GM10248 (cell line): ENCODE measurements at places on chromosomes 7 and 10.

DNA sequence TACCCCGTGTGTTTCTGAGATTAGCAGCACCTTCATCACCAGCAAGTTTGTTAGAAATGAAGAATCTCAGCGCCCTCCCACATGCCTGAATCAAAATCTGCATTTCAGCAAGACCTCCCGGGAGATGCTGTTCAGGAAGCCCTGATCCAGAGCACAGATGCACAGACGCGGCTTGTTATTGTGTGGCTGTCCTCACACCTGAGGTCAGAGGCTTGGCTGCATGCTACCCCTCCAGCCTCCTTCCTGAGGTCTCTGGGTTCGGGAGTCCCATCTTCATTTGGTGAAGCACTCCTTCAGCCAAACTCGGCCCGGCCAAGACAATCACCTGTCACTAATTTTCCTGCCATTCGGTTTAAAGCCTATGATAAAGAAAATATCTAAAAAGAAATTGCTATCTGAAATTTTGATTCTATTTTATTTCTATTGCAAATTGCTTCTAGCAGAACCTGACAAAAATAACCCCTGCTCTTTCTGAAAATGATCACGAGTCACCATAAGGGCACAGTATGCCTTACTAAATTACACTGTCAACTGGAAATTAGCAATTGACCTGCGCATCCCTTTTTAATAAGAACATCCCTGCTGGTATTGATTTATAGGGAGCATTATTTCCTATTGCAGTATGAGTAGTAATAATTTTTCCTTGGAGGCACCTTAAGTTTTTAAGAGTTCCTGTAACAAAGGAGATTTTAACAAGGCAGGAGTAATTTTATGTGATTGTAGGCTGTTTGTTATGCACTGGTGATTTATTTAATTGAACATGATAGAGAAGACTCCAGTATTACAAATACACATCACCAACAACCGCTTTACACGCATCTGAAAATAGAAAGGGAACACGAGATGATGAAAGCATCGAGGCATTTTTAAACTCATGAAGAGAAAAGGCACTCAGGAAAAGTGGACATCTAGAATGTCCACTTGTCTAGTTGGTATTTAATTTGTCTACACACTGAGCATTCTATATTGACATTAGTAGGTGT is 49.5 kb downstream of the VSTM2A start:
- no peak for DNase-seq

DNA sequence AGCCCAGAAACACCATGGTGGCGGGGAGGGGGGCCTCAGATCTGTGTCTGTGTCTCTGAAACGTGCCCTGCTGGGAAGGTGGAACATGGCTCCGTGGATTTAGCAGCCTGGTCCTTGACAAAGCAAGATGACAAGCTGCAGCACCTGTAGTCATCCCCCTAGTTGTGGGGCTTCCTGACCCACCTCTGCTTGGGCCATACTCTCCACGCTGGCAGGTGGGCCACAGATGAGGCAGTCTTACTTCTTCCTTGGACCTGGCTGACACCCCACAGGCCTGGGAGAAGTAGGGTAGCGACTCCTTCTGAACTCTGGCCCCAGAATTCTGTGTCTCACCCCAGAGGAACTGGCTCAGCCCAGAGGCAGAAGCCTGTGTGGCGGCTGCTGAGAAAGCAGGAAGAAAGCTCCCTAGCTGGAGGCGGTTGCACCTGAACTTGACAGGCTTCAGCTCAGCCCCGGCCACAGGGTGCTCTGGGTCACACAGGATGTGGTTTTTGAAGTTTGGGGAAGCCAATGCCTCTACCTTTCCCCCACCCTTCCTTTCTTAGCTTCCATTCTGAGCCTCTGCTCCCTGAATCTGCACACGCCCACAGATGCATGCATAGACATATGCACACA is 113.9 kb downstream of the ABLIM1 start:
- DNase-seq = peak; percentile 80

DNA sequence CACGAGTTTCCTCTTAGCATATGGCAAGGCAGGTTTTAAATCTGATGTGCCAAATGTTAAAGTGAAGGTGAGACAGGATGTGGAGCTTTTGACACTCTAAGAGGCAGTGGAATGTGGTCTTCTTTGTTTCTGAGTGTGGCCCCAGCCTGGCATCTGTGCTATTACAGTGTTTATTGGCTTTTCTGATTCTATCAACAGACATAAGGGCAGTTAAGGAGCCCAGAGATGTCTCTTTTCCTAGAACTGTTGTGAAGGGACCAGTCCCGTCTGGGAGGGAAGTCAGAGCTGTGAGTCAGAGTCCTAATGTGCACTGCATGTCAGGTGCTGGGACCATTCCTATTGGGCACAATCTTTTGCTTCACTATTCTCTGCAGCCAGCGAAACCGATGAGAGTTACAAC is 32.5 kb downstream of the TRUB1 start:
- no peak for DNase-seq

GRCh38 chr10:67306588-67307205 is 380.9 kb downstream of the LRRTM3 start:
- peak; percentile 15 for DNase-seq

GRCh38 chr7:3575753-3576531 is 274.9 kb downstream of the SDK1 start:
- DNase-seq = no peak

DNA sequence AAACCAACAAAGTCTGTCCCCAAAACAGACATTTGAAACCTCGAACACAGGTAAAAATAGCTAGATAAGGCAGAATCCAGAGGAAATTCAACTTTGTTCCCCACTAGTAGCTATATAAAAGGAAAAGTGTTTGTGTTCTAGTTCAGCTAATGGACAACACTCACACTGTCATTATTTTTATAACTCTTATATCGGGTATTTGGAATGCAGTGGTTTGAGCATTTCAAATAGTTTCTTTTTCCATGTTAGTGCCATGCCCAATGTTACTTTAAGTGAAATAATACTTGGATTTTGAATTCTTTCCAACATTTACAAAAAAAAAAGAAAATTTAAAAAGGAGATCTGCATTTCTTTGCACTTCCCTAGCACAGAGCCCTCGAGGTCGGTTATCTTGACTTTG is 213.6 kb downstream of the DOCK4 start:
- no peak for DNase-seq

- no peak for DNase-seq
Measured at GRCh38 chr7:12401538-12402364, 1.9 kb downstream of the VWDE start.

- no peak for DNase-seq
Measured at GRCh38 chr10:130998046-130998435, 313.5 kb downstream of the TCERG1L start.

DNA sequence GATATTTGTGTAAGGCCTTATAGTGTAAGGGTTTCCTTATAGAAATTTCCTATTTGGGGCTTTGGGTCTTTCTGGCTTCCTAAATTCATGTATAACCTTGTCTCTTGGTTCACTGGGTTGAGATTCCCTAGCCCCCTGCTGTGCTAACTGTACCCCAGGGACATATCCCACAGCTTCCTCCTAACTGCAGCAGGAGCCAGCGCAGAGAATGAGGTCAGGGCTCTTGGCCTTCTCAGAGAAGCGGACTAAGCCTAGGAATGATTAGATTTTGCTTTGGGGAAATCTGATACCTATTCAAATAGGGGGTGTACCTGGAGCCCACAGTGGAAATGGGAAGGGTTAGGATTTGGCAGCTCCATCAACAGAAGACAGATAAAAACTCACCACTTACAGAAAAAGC is 138.1 kb upstream of the EFCAB10 start:
- DNase-seq = no peak

DNA sequence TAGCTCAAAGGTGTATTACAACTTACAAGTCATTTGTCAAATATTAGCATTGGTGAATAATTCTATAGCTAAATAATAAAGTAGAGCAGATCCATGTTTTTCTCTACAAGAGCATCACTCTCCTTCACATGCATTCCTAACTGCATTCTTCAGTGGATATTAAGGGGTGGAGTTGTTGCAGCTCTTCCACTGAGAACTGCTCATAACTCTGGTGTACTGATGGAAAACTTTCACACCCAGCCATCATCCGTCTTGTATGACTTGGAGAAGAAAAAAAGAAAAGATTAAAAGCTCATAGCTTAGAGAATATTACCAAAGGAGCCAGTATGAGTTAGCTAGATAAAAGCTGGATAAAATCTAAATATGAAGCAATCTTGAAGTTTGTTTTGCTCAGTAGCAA is 10.2 kb upstream of the FAM13C start:
- no peak for DNase-seq

GRCh38 chr10:61669161-61669725 is 6.5 kb downstream of the CABCOCO1 start:
- DNase-seq = no peak

DNA sequence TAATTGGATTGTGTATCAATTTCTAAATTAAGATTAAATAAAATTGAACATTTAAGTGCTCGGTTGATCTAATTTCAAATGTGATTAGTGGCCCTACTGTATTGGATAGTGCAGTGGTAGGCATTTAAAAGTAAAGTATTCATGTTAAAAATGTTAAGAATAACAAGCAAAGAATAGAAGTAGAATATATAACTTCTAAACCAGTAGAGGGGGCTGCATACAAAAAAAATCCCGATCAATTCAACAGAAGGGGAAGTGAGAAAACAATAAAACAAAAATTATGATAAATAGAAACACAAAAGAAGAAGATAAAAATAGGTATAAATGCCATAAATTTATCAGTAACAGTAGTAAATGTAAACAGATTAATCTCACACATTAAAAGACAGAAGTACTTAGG is 24.9 kb upstream of the WDFY4 start:
- peak; percentile 48 for DNase-seq

GRCh38 chr10:14489522-14490177 is 158.9 kb upstream of the FRMD4A start:
- DNase-seq = no peak

GRCh38 chr10:13716081-13717071 is 129.6 kb downstream of the PRPF18 start:
- DNase-seq = no peak

- no peak for DNase-seq
Measured at GRCh38 chr7:2517678-2518507, 1.7 kb upstream of the LFNG start.

DNA sequence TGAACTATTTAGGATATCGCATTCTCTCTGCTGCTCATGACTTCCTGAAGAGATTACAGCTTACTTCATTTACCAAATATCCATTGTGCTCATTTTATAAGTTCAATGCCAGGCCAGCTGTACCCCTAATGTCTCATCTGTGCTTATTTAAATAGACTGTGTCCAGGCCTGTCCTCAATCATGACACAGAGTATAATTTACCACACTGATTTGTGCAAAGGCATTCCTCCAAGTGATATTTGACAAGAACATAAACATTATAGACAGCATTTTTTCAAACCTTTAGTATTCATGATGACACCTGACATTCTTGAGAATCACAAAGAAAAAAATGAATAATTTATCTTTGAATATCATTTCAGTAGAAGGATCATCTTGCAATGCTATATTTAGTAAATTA is 260.1 kb upstream of the SEMA3D start:
- no peak for DNase-seq

DNA sequence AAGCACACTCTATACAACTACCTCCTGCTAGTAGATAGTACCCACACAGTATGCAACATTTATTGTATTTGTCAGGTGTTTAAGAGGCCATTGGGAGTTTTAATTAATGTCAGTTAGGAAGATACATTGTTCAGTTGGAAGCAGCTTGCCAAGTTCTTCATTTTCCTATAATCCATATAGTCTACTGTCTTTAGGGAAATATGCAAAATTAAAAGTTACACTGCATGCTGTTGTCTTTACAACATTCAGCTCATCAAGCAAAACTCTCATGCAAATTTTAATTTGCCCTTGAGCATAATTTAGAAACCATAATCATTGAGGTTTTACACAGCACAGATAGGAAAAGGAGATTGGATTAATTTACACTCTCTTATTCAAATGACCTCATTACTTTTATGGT is 17.4 kb downstream of the FOXP2 start:
- no peak for DNase-seq

GRCh38 chr10:78215645-78216044 is 182.0 kb downstream of the RPS24 start:
- DNase-seq = no peak

GRCh38 chr10:49271346-49271745 is 27.6 kb upstream of the C10orf71 start:
- DNase-seq = no peak

GRCh38 chr7:70614237-70615045 is 517.5 kb upstream of the GALNT17 start:
- DNase-seq = no peak

GRCh38 chr7:3080106-3080505 is 36.4 kb upstream of the CARD11 start:
- DNase-seq = no peak

DNA sequence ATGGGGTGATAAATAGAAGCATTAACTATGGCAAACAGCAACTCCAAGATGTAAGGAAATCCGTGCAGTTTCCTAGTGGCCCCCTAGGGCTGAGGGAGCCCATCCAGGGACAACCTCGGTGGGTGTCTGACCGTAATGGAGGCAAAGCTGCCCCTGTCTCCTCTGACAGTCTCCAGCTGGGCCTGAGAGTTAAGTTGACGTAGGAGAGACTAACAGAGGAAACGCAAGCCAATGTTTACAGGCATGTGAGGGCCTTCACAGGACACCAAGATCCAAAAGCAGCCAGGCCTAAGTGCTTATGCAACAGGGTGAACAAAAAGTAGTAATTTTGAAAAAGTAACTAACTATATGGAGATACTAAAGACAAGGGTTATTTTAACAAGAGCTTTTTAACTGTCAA is 330.0 kb upstream of the C7orf33 start:
- no peak for DNase-seq

DNA sequence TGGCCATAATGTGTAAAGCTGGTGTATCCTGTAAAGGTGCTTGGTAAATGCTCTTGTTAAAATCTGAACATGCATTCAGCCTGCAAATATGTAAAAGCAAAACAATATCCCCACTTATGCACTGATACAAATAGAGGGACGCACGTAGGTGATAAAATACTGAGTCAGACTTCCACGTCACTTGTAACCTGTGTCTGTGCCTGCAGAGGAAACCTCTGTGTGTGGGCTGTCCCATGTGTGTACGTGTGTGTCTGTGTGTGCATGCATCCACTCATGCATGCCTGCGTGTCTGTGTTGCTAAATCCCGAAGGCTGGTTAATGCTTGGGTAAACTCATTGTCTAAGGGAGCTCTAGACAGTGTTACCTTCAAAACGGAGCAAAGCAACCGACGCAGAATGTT is 68.9 kb downstream of the KLF6 start:
- DNase-seq = no peak

DNA sequence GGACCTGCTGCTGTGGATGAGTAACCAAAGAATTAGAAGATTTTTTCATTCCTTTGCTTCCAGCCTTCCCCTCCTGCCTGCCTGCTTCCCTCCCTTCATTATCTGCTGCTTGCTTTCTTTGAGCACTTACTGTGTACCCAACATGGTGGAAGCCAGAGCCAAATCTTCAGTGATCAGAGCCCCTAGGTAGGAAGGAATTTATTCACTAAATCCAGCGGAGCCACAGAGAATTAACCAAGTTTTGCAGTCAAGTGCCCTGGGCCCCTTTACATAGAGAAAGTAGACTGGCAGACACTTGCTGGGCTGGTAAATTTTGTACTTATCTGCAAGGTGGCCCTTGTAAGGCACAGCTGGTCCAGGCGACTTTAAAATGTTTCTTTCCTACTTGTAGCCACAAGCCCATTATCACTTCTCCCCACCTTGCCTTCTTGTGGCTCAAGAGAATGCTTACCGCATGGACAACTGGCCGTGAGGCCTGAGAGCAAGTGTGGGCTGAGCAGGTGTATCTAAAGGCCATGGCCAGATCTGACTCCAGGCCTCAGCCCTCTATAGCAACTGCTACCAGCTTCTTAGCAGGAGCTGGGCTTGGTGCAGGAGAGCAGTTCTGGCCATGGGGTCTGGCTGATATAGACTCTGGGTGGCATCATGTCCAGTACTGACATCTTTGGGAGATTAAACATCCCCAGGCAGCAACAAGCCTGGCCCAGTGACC is 11.1 kb downstream of the UNC5B start:
- DNase-seq = no peak
